GM12878 (cell line): ENCODE measurements at places on chromosomes 16 and 17.

DNA sequence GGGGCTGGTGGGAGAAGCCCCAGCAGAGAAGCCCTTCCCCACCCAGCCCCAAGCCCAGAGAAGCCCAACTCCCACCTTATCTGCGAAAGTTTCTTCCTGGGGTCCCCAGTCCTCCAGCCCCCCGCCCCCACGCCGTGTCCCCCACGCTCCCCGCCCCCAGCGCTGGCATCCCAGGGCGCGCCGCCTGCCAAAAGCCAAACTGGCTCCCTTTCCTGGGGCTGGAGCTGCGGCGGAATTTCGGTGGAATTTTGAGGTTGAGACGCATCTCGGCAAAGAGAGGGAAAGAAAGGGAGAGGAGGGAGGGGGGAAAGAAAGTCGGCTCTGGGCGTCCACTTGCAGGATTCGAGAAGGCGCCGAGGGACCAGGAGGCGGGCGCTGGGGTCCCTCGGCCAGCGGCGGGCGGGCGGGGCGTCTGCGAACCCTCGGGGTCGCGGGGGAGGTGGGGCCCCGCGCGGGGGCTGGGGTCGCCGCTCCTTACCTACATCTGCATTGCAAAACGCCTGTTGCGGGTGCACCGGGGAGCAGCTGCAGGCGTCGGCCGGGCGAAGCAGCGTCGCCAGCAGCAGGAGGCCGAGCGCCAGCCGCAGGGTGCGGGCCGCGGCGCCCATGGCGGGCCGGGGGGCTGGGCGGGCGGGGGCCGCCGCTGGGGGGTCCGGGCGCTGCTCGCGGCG is 571 bp downstream of the TIMP2 start:
- DNase-seq = no peak

GRCh38 chr17:48737330-48738043 is 8.9 kb upstream of the HOXB13 start:
- no peak for DNase-seq

DNA sequence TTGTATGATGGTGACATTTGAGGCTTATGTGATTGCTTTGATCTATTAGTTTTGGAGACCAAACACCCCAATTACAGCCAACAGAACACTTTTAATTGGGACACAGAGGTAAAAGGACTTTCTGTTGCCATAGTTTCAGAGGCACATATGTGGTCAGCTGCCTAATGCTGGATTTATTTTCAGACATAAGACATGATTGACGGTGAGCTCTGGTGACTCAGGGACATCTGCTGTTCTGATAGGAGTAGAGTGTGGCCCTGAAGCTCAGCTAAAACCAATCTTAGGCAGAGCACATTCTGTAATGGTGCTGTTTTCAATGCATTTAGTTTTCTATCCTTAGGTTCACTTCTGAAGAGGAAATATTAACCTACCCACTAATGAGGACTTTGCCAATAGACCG is 247.1 kb downstream of the UTP18 start:
- no peak for DNase-seq

GRCh38 chr17:77124192-77124889 is 16.4 kb upstream of the SEC14L1 start:
- no peak for DNase-seq

DNA sequence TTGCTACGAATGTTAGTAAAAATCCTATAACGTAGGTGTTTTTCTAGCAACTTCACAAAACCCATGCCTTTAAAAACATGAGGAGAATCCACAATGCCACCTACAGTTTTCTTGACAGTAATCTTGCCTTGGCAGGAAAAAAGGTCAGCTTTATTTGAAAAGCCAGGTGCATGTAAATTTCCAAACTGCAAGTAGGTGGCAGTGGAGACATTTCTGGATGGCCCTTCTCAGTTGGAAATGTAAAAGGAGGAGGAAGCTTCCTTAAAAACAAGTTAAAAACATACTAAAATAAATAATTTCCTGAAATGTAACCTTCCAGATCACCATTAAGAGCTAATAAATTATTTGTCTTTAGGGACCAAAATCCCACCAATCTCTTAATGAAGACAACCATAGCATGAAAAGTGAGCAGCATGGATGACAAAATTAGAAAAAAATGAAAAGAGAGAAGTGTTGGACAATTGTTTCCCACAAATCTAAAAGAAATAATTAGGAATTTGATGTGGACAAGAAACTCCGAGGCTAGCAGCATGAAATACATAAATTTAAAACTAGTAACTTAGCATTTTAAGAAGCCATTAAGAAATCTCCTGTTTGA is 152.2 kb downstream of the SNX11 start:
- no peak for DNase-seq

DNA sequence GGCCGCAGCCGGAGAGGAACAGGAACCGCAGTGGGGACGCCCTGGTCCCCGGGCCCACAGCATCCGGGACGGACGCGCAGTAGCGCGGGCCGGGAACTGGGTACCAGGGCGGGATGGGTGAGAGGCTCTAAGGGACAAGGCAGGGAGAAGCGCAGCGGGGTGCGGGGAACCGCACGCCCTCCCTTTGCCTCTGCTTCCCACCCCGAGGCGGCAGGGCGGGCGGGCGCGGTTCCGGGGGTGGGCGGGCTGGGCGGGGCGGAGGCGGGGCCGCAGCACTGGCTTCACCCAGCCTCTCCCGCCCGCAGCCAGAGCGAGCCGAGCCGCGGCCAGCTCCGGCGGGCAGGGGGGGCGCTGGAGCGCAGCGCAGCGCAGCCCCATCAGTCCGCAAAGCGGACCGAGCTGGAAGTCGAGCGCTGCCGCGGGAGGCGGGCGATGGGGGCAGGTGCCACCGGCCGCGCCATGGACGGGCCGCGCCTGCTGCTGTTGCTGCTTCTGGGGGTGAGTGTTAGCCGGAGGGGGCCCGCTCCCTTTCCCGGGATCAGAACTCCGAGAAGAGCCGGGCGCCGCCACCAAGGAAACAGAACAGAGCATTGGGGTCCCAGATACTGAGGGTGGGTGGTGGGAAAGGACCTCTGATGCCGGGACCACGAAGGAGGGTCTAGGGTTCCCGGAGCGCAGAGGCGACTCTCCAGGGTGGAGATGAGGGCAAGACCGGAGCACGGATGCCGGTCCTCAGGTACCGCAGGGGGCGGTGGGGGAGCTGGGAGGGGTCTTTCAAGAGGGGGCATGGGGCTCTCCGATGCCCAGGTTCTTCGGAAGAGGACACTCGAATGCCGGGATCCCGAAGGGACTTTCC is at the start of gene NGFR:
Gene NGFR, plus strand, starts transcription at position 308 of the 856 bp plus-strand sequence. Its CDS starts 125 bp downstream, at position 433.
- no peak for DNase-seq

DNA sequence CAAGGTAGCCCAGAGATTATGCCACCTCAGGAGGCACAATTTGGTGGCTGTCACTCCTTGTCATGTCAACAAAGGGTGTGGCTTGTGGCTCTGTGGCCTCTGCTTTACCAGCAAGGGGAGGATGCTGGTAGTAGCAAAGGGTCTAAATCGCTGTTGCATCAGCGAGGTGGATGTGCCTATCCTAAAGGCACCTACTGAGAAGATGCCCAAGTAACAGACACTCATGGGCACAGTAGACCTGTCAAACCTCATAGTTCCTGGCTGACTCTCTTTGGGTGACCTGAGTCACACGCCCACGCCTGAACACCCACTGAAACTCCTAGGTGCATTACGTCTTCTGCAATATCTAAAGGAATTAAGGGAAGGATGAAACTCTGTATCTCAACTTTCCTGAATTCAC is 139.5 kb downstream of the PRKCB start:
- no peak for DNase-seq

DNA sequence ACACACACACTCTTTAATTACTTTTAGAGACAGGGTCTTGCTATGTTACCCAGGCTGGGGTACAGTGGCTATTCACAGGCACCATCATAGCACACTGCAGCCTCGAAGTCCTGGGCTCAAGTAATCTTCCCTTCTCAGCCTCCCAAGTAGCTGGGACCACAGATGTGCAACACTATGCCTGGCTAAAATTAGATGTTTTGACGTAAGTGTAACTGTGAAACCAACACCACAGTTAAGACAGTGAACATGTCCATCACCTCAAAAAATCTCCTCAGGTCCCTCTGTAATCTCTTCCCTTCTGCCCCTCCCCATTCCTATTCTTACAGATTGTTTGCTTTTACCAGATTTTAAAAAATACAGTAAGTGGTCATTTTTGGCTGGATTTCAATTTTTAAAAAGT is 66.7 kb downstream of the RPGRIP1L start:
- DNase-seq = no peak

GRCh38 chr16:86217891-86218270 is 292.4 kb upstream of the FOXF1 start:
- no peak for DNase-seq

DNA sequence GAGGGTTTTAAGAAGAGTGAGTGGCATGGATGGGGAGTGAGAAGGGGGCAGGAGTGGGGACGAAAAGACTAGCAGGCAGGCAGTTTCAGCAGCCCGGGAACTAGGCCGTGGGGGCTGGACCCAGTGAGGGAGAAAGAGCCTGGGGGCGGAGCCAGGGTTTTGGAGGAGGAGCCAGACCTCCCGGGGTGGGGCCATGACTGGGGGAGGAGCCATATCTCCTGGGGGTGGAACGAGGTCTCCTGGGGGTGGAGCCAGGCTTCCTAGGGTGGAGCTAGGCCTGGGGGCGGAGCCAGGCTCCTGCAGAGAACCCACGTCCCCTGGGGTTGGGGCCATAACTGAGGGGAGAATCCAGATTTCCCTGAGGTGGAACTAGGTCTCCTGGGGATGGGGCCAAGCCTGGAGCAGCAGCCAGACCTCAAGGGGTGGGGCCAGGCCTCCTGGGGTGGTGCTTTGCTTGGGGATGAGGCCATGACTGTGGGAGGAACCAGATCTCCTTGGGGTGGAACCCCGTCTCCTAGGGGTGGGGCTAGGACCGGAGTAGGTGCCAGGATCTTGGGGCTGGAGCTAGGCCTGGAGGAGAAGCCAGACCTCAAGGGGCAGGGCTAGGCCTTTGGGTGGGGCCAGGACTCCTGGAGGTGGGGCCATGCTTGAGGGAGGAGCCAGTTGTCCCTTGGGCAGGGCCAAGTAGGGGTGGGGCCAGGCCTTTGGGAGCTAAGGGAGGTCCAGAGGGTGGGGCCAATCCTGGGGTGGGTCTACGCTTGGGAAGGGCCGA is 41.7 kb upstream of the JPH3 start:
- no peak for DNase-seq

DNA sequence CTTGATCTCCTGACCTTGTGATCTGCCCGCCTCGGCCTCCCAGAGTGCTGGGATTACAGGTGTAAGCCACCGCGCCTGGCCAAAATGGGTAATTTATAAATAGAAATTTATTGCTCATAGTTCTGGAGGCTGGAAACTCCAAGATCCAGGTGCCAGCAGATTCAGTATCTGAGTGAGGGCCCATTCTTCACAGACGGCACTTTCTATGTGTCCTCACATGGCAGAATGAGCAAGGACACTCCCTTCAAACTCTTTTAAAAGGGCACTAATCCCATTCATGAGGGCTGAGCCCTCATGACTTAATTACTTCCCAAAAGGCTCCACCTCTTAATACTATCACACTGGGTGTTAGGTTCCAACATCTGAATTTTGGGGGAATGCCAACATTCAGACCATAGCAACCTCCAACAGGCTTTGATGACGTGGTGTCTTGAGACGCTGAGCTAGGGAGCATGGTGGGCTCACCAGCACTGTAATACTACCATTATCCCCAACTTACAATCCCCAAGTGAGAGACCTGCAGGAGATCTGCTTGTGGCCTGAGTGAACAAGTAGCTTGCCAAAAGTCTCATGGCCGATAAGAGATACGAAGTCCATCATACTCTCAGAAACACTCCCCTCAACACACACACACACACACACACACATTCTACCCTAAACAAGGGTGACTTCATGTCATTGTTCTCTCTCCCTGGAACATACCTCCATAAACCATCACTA is 8.5 kb downstream of the CMTM4 start:
- DNase-seq = no peak

- DNase-seq = no peak
Observed at GRCh38 chr16:28505489-28506137, 1.0 kb downstream of the IL27 start.

DNA sequence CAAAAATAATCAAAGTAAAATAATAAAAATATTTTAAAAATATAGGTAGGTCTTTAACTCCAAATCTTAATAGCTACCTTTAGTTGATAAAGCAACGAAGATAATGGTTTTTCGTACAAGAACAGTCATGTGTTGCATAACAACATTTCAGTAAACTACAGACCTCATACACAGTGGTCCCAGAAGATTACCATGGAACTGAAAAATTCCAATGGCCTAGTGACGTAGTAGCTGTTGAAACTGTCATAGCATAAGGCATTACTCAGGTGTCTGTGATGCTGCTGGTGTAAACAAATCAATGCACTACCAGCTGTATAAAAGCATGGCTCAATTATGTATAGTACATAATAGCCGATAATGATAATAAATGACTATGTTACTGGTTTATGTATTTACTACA is 43.9 kb downstream of the CREBBP start:
- DNase-seq = no peak

GRCh38 chr16:82157534-82157812 is 12.6 kb downstream of the MPHOSPH6 start:
- no peak for DNase-seq

- DNase-seq = no peak
Observed at GRCh38 chr17:16243801-16244567, 27.0 kb downstream of the PIGL start.
